ENCODE measurements at places on chromosomes 4 and X.

DNA sequence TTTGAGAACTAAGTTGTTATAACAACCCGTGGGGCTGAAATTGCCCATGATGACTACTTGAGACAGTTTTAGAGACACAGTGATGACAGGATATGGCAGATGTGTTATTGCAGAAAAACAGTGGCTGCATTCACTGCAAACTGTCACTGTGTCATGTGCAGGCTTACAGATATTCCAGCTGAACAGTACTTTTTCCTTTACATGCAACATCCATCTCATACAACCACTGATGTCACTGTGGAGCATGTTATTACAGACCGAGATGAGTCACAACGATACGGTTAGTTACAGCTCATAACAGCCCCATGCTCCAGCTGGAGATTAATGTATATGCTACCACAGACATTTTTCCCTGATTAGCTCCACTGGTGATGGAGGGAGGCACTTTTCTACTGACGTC, 207.4 kb downstream of the TMA16 start:
- DNase-seq = no peak

DNA sequence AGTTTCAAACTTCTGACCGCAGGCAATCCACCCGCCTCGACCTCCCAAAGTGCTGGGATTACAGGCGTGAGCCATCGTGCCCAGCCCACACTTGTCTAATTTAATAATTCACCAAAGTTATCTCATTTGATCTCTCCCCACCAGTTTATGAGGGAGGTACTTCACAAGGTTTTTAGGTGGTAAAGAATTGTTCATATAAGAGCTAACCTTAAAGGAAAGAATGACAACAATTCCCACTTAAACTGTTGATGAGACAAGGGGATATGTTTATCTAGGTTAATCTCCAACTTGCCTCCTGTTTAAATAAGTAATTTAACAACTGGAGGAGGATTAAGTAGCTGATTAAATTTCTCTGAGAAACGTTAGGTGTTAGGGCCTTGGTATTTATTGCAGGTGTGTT, 117.6 kb upstream of the CBLL2 start:
- DNase-seq = no peak

GRCh38 chr4:30295652-30296051, 424.5 kb upstream of the PCDH7 start:
- no peak for DNase-seq

GRCh38 chr4:186079694-186080093, 10.7 kb downstream of the TLR3 start:
- DNase-seq = no peak

DNA sequence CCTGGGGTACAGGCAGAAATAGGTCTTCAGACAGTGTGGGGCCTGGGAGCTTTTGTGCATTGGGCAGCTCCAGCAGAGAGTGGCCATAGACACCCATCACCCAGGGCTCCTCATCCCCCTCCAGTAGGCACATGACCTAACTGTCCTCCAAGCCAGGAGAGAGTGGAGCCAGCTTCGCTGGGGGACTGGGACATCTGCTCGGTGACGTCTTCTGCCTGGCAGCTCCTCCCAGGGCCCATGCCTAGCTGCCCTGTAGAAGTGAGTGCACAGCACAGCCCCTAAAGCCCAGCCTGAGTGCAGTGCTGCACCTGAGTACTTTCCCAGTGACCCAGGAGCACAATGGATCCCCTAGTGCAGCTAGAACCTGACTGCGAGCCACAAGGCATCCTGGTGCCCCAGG, 279.7 kb upstream of the SLC7A11 start:
- DNase-seq = no peak

DNA sequence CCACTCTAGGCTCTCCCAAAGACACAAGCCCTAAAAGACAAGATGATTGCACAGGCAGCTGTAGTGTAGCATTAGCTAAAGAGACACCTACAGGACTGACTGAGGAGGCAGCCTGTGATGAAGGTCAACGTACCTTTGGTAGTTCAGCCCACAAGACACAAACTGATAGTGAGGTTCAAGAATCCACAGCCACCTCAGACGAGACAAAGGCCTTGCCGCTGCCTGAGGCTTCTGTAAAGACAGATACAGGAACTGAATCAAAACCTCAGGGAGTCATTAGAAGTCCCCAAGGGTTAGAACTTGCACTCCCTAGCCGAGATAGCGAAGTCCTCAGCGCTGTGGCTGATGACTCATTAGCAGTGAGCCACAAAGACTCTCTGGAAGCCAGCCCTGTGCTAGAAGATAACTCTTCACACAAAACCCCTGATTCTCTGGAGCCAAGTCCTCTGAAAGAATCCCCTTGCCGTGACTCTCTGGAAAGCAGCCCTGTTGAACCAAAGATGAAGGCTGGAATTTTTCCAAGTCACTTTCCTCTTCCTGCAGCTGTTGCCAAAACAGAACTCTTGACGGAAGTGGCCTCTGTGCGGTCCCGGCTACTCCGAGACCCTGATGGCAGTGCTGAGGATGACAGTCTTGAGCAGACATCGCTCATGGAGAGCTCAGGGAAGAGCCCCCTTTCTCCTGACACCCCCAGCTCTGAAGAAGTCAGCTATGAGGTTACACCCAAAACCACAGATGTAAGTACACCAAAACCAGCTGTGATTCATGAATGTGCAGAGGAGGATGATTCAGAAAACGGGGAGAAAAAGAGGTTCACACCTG, 306.3 kb downstream of the ANK2 start:
- DNase-seq = peak; percentile 63

DNA sequence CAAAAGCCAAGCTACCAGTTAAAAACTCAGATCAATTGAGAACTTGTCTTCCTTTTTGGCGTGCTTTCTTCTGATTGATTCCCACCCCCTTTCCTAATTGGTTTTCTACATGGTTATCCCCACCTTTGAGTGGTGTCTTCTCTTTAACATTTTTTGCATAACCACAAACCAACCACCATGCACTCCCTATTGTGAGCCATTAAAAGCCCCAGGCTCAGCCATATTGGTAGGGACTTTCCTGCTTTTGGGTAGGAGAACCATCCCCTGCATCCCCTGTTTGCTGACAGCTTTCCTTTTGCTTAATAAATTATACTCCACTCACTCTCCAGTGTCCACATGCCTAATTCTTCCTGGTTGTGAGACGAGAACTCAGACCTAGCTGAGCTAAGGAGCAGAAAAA, 1651.4 kb upstream of the IGFBP7 start:
- no peak for DNase-seq

GRCh38 chrX:16113978-16114565, 9.3 kb upstream of the GRPR start:
- no peak for DNase-seq

DNA sequence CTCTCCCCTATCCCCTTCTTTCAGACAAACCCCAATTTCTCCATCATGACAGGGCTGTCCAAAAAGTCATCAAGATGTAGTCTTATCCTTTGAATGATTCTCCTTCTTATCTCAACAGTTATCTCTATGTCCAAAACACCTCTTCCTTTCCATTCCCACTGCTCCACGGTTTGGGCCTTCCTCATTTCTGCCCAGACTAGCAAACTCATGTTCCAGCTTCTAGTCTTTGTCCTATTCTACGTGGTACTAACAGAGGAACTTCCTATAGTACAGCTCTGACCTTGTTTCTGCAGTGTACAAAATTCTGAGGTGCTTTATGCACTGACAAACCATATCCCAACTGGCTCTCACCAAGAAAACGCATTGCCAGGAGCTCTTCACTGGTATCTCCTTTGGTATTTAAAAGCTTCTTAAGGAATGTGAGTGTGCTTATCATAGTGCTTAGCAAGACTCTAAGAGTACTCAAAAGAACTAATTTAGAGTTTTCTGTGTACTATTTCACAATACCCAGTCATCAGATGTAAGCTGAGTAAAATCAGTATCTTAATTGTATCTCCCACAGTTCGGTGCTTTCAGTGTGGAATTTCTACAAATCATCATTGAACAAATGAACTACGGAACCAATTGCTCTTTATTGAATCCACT, 65.5 kb downstream of the MAML3 start:
- no peak for DNase-seq

DNA sequence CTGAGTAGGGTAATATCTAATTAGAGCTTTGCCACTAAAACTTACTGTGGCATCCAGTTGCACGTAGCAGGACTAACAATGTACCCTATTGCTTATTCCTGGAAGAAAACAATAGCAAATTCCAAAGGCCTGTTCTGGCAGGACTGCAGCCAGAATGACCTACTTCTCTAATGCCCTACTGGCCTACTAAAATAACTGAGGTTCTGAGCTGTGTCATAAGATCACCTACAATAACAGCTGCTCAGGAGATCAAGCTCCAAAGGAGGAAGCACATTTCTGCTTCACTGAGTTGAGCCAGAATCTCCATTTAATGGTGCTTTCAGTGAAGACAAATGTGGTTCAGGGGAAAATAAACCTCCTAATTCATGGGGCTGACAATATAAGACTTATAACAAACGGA, 42.2 kb upstream of the CXCL8 start:
- no peak for DNase-seq

- no peak for DNase-seq
Observed at GRCh38 chr4:79747252-79747651, 325.8 kb downstream of the ANTXR2 start.

DNA sequence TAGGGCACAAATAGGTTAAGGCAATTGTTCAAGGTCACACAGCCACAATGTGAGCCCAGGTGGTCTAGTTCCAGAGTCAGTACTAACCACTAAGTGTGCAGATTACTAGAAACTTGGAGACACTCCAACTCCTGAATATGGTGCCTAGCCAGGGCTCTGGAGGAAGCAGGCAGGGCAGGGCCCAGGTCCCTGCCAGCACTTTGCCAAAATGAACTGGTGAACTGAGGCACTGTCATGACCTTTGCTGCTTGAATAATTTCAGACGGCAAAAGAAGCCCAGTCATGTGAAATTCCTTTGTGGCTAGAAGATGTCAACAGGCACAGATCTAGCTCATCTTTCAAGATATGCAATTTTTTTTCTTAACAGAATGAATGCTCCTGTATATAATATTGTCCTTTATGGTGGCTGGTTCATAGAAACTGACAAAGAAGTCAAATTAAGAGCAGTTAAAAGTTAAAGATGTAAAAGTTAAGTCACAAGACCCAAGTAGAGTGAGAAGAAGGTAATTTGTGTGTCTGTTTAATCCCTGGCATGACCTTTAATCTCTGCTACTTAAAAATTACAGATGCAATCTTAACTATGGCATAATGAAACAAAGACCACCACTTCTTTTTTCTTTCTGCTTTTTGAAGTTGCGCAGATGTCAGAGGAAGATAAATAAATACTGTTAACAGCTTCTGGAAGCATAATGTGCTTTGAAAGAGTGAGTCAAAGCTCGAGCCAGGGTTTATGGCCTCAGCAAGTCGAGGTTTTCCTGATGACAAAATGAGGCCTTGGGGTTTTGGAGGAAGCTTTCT, 54.1 kb downstream of the SHROOM3 start:
- DNase-seq = no peak

- peak; percentile 98 for DNase-seq
Observed at GRCh38 chr4:173334085-173334890, at the start of gene HMGB2. Gene HMGB2, minus strand, starts transcription at chr4:173334358. Its CDS starts 709 bp downstream, at chr4:173333649.

DNA sequence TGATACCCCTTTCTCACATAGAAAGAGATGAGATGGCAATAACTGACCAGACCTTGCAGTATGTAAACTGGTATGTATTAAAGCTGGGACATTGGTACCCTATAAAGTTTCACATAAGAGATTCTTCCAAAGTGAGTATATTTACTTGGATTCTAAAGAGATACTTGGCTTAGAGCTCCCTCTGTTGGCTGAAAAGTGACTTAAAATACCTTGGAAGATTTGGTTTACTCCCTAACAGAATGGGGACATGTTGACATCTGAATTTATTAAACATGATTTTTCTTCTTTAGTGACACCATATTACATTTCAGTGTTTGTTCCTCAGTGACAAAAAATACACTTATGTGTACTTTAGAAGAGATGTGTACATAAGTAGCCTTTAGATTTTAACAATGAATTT, 47.9 kb upstream of the RGN start:
- no peak for DNase-seq

- DNase-seq = no peak
Observed at GRCh38 chrX:66760651-66761050, 121.8 kb upstream of the EDA2R start.

DNA sequence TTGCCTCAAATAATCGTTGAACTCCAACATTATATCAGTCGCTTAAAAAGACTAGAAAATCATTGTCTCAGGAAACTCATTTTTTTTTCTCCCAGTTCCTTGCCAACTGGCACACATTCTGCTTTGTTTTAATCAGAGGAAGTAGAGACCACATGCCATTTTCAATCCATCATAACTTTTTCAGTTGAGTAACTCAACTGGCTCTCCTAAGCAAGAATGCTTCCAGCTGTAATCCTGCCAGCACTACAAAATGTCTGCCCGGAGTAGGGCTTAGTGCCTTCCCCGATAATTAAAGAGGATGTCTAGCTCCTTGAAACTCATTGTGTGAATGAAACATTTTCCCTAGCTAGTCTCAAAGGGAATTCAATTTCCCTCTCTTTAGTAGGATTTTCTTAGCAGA, 33.0 kb downstream of the FREM3 start:
- no peak for DNase-seq

DNA sequence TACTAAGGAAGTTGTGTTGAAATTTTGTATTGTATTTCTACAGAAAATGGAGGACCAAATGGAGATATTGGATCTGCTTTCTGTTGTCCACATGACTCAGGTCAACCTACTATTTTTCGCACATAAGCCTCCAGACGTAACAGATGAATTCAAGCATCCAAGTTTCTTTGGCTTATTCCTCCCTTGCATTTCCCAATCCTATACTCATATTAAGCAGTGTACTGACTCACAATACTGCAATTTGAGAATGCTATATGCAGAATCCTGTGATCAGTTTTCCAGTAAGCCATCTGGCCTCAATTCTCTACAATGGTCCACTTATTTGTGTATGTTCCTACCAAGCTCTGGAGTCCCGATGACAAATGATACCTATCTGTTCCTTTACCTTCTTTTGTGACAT, 75.7 kb downstream of the ASB9 start:
- no peak for DNase-seq
